ENCODE measurements at places on chromosomes 2 and 18. TPM values are rescaled to one million over a fixed set of nuclear protein-coding genes. Genes with fewer than 3 reads are reported as not detected.

- DNase-seq, result no peak
Measured at GRCh38 chr2:114083717-114084387, 194.0 kb downstream of the ACTR3 start.

DNA sequence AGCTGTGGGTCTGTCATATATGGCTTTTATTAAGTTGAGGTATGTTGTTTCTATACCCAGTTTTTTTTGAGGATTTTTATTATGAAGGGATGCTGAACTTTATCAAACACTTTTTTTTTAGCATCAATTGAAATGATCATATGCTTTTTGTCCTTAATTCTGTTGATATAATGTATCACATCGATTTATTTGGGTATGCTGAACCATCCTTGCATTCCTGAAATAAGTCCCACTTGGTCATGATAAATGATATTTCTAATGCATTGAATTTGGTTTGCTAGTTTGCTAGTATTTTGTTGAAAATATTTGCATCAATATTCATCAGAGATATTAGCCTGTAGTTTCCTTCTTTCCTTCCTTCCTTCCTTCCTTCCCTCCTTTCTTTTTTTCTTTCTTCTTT is 22.5 kb upstream of the CWC22 start:
- no peak for DNase-seq

GRCh38 chr2:228352048-228352447 is 170.6 kb upstream of the SPHKAP start:
- DNase-seq, result no peak

DNA sequence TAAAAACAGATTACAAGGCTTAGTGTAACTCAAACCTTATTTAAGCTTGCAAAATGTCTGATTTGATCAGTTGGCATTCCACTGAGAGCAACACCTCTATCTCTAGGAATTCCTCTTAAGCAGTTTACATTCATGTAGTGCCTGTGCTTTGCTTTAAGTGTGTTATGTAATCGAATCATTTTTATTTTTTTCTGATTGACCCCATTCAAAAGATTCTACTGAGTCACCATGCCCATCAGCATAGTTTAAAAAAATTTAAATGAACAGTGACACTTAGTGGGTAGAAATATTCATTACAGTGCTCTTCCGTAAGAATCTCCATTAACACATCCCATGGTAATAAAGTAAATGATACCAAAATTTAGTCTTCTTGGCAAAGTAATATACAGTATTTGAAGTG is 67.8 kb upstream of the SLC4A10 start:
- no peak for DNase-seq

- DNase-seq, result no peak
Measured at GRCh38 chr2:159232456-159233170, 53.9 kb downstream of the WDSUB1 start.

GRCh38 chr2:60439219-60439974 is 114.1 kb downstream of the BCL11A start:
- no peak for DNase-seq

GRCh38 chr2:127581516-127582490 is 46.3 kb downstream of the MYO7B start:
- no peak for DNase-seq

TGFA gene
- total RNA-seq, result 0.64 TPM

DSG2 gene
- 0.49 TPM for total RNA-seq

HAAO gene
- total RNA-seq, result 0.41 TPM

ABCG8 gene
- total RNA-seq, result not detected

All from activated naive CD4-positive, alpha-beta T cell treated with anti-CD3 and anti-CD28 coated beads for 36 hours (primary cell).